ENCODE measurements at places on chromosomes 7 and 10.

DNA sequence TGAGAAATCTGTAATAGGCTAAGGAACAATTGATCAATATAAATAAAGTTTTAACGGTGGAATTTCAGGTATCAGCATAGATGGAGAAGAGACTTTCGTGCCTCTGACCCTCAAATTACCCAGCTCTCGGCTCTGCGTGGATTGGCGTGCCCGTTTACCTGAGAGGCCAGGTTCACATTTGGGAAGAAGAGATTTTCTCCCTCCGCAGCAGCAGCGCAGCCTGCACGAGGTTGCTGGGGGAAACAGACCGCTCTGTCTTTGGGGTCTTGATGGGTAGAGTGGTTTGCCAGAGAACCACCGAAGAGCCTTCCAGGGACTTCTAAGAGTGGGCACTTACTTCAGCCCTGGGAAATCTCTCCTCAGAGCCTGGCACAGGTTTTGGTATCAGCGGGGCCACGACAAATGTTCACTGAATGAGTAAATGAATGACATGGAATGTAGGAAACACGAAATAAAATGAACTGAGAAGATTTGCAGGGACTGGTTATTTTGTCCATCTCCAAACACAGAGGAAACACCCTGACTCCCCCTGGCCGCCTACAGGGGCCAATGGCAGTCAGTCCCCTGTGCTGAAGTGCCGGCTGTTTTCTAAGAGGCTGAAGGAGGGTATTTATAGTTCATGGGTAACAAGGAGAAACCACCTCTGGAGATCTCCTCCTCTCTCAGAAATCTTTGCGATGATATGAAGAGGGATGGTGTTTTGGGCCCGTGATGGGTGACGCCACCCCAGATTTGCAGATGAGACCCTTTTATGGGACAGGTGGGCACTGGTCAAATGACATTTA lies 338.5 kb downstream of the ADARB2 start:
- no peak for DNase-seq

DNA sequence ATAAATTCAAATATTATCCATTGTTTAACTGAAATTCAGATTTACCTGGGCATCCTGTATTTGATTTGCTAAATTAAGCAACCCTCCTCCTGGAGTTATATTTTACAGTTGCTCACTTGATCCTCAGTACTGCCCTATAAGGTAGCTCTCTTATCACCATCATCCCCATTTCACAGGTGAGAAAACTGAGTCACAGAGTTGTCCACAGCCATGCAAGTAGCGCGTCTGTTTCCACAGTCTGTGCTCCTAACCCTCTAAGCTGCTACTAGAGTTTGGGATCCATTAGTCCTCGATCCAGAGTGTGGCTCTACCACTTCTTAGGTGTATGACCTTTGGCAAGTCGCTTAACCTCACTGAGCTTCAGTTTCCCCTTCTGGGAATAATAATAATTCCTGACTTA lies 34.9 kb upstream of the KDM7A start:
- no peak for DNase-seq

DNA sequence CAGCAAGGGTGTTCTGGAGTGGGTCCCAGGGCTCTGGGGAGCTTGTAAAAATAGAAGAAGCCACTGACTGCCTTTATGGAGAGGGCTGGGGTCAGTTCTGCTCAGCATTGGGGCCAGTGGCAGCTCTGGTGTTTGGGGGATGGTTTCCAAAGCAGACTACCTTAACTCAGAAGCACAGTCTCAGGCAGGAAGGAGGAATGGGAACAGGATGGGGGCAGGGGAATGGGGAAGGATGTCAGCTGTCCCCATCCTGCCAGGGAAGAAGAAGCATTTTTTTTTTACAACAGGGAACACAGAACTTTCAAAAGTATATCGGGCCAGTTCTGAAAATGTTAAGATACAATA lies 28.8 kb downstream of the TSPAN15 start:
- no peak for DNase-seq

GRCh38 chr7:108265007-108265406 lies 134.8 kb upstream of the LAMB4 start:
- DNase-seq = no peak

DNA sequence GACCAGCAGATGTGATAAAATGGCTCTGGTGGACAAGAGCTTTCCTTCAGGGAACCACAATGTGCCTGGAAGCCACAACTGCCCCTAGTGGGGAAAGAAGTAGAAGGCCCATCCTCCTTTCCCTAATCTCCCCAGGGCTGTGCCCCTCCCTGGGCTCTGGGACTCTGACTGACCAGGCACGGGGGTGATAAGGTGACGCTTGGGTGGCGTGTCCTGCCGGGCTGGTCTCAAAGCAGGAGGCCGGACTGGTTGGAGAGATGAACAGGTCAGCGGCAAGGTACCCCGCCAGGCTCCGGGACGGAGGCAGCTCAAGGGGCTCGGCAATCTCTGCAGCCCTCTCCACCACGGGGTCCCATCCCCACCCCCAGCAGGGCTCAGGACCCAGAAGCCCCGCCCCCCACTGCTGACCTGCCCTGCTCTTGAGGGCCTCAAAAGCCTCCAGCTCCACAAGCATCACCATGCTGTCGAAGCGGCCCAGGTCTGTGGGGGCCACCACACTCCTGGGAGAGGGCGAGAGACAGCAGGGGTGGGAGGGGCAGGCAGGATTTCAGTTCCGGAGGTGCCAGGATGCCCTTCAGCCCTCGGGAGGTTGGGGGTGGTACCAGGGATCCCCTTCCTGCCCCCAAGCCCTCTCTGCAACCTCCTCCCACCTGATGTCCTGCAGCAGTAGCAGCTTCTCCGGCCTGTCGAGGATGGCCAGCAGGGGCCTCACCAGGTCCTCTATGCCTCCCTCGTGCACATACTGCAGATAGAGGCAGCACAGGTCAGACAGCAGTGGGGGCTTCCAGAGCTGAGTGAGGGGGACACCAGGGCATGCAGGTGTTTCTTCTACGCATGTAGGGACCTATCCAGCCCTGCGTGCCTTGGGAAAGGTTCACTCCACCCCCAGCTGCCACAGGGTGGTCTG lies 12.2 kb downstream of the LZTS2 start:
- no peak for DNase-seq

GRCh38 chr7:116573541-116573940 lies 48.7 kb downstream of the CAV1 start:
- DNase-seq = no peak

GRCh38 chr10:128026615-128027300 lies 99.5 kb downstream of the MKI67 start:
- no peak for DNase-seq

DNA sequence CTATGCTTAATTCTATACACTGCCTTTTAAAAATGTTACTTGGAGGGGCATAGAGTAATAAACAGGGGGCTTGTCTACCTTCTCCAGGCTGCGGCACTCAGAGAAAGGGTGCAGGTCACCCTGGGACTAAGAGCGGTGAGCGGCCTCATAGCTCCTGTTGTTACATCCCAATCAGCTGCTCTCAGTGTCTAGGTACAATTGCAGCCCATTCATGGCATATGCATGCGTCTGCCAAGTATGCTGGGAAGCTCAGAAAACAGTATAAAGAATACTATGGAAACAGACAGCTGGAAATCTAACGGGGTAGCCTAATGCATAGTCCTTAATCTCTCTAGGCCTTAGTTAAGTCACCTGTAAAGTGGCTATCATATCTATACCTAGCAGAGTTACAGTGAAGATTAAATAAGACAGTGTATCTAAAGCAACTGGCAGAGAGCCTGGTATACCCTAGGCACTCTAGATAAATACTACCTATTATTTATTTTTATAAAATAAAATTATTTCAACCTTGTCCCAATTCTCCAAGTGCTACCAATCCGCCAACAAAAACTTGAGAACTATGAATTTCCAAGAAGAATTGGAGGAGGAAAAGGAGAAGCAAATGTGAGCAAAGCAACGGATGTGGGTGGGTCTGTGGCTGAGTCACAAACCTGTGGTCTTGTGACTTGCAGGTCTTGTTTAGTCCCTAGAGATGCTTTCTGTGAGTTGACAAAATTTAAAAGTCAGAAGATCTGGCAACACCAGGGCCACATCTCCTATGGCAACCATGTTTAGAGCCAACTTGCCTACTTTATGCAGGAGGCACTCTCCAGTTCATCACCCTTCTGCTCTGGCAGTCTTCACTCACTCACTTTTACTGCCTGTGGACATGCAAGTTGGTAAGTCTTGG lies 183.0 kb downstream of the RAPGEF5 start:
- DNase-seq = no peak

- no peak for DNase-seq
Observed at GRCh38 chr10:69425041-69425440, 8.3 kb upstream of the TACR2 start.

- DNase-seq = no peak
Observed at GRCh38 chr7:2956076-2956475, 87.6 kb downstream of the CARD11 start.

DNA sequence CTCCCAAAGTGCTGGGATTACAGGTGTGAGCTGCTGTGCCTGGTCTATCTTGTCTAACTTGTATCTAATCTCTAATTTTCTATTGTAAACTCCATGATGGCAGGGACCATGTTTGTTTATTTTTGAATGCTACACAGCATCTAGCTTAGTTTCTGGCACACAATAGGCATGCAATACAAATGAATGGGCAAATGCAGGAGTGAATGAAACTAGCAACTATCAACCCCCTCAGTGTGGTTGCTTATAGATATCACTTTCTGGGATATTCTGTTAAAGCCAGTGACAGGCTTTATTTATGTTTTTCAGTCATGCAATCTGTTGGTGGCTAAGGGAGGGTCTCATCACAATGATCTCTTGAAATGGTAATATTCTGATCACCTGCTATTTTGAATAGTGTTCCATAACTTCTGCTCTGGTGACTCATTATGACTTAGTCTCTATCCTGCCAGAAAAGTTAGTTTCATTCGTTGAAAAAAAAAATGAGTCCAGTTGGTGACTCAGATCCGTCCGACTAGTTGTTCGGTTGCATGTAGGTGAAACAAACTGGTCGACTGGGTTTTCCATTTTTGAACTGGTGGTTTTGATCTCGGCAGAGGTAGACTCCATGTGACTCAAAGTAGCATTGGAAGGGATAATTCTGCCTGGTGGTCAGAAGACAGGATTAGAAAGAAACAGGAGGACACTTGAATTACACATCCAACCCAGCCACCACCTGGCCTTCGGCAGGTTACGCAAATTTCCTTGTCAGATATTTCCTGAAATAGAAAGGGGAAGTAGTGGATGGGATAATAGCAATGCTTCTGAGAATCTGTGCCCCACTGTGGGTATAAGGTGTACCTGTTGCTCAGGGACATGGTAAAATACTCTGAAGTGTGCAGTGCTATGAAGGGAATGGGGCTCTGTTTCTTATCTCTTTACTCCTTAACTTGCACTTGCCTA lies 76.8 kb downstream of the GATA3 start:
- no peak for DNase-seq

- DNase-seq = no peak
Observed at GRCh38 chr7:64685091-64685490, 19.2 kb downstream of the ZNF107 start.

GRCh38 chr7:72267291-72267800 lies 144.8 kb downstream of the CALN1 start:
- no peak for DNase-seq

DNA sequence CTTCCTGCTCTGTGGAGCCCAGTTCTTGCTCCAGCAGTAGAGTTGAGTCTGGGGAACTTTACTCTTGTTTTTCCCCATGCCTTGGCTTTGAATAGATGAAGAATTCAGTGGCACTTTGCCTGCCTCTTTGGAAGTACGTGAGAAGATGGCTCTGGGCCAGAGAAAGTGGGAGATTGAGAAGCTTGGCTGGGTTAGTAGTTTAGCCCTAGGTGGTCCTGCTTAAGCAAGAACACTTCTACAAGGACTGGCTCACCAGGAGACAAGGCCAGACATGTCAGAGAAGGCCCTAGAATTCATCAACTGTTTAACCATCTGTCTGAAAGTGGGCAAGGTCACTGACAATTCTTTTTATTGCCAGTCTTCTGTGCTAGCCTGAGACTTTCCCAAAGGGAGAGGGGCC lies 410.3 kb downstream of the TYW1 start:
- DNase-seq = no peak

- DNase-seq = no peak
Observed at GRCh38 chr7:141519623-141520022, 31.6 kb upstream of the AGK start.

GRCh38 chr10:95559896-95560277 lies 1.3 kb downstream of the SORBS1 start:
- DNase-seq = no peak

- DNase-seq = no peak
Observed at GRCh38 chr10:4850397-4850796, 24.4 kb downstream of the AKR1E2 start.

GRCh38 chr10:99170116-99170675 lies 65.5 kb downstream of the HPSE2 start:
- no peak for DNase-seq

GRCh38 chr7:140638173-140638791 lies 2.3 kb downstream of the DENND2A start:
- no peak for DNase-seq

DNA sequence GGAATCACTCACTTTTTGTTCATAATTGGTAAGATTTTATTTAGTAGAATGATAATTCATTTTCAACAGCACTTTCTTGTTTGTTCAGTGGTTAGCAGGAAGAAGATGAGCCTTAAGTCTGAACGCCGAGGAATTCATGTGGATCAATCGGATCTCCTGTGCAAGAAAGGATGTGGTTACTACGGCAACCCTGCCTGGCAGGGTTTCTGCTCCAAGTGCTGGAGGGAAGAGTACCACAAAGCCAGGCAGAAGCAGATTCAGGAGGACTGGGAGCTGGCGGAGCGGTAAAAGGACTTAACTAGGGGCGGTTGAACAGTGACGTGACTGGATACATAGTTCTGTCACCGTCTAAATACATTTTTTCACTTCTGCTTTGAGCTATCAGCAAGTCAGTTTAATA lies 31.3 kb downstream of the RABGEF1 start:
- no peak for DNase-seq

- DNase-seq = no peak
Observed at GRCh38 chr7:151600331-151600730, 80.6 kb upstream of the RHEB start.

- no peak for DNase-seq
Observed at GRCh38 chr10:80454513-80455460, 677 bp downstream of the TSPAN14 start.

All from NCI-H524 (cell line).